HCT116 (cell line): ENCODE measurements at places on chromosomes 1 and 21.

DNA sequence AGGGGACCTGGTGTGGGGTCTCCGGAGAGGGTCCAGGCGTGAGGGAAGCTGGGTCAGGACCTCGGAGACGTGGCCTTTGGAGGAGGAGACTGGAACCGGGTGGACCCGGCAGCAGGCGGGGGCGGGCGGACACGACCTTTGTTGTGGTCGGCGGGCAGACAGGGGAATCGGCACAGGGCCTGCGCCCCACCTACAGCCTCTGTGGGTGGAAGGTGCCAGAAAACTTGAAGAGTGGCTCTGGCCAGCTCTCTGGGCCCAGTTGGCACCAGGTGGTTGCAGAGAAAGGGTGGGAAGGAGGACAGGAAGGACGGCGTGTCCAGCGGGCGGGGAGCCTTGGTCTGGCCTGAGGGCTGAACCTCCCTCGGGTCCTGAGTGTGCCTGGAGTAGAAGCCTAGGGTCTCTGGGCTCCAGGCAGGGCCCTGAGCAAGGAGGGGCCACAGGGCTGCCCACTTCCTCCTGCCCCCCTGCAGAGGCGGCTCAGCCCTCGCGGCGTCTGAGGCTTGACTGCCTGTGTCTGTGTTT, 7.7 kb upstream of the TTLL10 start:
- no peak for DNase-seq

- no peak for DNase-seq
These were observed 28.1 kb downstream of the RAB4A start for GRCh38 chr1:229298887-229299503.

DNA sequence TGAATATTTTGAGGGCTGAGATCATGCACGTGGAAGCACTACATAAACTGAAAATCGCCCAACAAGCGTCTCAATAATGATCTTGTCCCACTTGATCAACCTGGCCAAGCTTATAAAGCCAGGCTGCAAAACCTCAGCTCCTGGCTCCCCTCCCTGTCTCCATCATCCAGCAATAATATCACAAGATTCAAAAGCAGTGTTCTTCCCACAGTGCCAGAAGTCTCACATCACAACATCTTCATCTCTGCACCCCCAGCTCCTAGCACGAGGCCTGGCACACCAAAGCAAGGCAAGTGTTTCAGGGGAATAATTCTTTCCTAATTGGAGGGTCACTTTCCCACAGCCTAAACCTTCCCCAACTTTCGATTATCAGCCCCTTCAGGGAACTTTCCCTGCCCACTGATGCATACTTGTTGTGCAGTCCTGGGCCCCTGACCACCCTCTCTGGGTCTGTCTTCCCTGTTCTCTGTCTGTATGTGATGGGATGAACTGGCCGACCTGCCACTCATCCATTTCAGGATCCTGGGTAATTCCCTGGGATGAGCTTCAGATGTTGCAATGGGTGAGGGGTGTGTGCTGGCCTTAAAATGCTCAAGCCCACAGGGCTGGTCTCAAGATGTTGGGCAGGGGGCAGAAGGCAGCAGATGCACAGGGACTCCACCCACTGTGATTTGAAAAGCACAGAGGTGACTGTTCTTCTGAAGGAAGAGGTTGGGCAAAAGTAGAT, 129.0 kb downstream of the DMRTB1 start:
- DNase-seq, result no peak

- no peak for DNase-seq
These were observed 27.1 kb downstream of the SAMSN1 start for GRCh38 chr21:14519000-14519399.

- DNase-seq, result peak; percentile 7
These were observed 156.0 kb downstream of the PDE4B start for GRCh38 chr1:65948609-65949229.

GRCh38 chr1:232477728-232478127, 152.2 kb downstream of the SIPA1L2 start:
- DNase-seq, result peak; percentile 77
